ENCODE measurements at places on chromosomes 4 and X.

- DNase-seq: no peak
Measured at GRCh38 chr4:173504181-173504503, 25.9 kb downstream of the HAND2 start.

- DNase-seq: no peak
Measured at GRCh38 chr4:56296526-56296925, 90.8 kb downstream of the AASDH start.

- DNase-seq: peak; percentile 63
Measured at GRCh38 chr4:73258436-73258685, 237 bp downstream of the ANKRD17 start.

GRCh38 chrX:97847885-97848679, 964.4 kb downstream of the RPA4 start:
- no peak for DNase-seq

- DNase-seq: peak; percentile 67
Measured at GRCh38 chr4:106266201-106266600, 49.8 kb downstream of the TBCK start.

DNA sequence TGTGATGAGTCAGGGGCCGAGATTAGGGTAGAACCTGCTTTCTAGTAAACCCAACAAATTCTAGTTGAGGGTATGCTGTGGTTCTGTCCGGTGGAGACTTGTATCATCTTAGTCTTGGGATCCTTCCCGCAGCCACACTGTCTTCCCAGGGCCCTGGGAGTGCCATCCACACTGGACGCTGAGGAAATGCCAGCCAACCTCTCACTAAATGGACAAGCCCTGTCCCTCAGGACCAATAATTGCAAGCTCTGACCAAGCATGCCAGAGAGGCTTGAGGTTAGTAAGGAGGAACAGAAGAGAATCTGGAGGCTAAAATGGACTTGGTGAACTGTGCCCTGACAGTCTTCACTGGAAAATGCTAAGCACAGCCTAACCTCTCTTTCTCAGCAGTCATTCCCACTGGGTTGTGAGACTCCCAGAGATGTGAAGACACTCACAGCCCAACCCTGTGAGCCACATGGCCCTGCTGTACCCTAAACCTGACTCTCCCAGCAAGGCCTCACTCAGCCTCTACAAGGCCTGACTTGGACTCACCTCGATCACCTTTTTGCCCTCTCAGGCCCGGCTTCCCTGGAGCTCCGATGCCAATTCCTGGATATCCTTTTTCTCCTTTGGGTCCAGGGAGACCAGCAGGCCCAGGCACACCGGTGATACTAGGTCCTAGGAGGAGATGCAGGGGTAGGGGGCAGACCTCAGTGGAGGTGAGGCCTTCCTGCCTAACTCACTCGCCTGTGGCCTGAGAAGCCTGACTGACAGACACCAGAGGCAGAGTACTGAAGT, 77.6 kb downstream of the ATG4A start:
- no peak for DNase-seq

DNA sequence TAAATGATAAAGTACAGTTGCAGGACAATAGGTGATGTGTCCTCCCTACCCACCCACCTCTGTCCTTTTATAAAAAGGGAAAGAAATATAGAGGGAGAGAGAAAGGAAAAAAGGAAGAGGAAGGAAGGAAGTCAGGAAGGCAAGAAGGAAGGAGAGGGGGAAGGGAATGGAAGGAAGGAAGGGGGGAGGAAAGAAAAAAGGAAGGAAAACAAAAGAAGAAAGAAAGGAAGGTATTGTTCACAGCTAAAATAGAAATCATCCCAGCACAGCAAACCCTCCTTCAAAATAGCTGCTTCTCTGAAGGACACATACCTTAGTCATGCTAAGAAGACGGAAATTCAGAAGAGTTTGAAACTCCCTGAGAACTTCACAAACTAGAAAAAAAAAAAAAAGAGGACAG, 8.4 kb downstream of the NKX6-1 start:
- DNase-seq: no peak

- no peak for DNase-seq
Measured at GRCh38 chr4:11587797-11588196, 159.1 kb upstream of the HS3ST1 start.

DNA sequence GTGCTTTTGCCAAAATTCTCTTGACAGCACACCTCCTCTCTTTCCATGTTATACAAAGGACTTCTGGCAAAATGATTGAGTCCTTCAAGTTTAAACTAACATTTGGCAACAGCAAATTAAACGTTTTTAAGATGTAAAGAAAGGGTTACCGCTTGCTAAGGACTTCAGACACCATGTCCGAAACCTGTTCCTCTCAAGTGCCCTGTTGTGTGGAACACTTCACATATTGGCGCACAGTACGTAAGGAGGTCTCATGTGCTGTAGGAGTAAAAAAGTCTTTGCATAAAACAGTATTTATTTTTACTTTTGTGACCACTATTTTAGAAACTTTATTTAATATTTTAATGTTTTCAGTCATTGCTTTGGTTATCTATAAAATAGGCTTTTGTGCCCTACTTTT, 33.7 kb upstream of the HPRT1 start:
- no peak for DNase-seq

GRCh38 chr4:93030670-93031069, 726.9 kb downstream of the GRID2 start:
- peak; percentile 52 for DNase-seq

- DNase-seq: no peak
Measured at GRCh38 chr4:85889314-85889713, 414.4 kb downstream of the ARHGAP24 start.

GRCh38 chr4:163486321-163486720, 8.2 kb upstream of the TMA16 start:
- no peak for DNase-seq

DNA sequence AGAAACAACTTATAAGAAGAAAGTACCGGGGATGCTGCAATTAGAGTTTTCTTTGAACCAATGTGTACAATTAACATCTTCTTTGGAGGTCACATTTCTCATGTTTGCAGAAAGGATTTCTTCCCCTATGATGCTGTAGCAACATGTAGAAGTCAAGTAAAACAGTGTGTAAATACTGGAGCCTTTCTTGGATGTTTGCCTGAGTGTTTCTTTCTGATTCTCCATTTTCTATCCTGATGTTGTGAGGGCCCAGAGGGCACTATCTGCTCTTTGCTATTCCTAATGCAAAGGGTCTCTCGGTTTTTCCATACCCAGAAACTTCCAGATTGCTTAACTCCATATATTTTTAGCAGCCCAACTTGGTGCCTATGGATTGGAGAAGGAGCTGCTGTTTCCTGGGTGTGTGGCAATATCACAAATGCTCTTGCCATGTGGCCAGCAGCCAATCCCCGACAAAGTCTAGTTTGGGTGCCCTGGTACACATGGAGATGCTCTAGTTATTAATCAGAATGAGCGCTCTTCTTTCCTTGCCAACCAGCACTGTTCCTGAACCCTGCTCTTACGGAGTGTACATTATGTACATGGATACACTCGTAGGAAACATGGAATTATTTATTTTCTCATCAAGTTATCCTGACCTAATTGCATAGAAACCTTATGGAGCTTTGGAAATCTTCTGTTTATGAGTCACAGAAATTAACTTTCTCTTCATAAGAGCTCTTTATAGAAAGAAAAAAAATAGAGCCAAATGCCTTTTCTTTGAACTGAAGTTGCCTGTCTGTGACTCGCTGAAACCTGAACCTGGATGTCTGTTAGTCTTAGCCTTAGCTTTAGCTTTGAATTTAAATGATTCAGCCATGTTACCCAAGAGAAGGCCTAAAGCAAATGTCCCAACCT, 67.0 kb upstream of the GPC4 start:
- DNase-seq: no peak

GRCh38 chr4:160353548-160353947, 1250.7 kb downstream of the RAPGEF2 start:
- no peak for DNase-seq

- no peak for DNase-seq
Measured at GRCh38 chrX:117990438-117990837, 126.2 kb downstream of the KLHL13 start.

DNA sequence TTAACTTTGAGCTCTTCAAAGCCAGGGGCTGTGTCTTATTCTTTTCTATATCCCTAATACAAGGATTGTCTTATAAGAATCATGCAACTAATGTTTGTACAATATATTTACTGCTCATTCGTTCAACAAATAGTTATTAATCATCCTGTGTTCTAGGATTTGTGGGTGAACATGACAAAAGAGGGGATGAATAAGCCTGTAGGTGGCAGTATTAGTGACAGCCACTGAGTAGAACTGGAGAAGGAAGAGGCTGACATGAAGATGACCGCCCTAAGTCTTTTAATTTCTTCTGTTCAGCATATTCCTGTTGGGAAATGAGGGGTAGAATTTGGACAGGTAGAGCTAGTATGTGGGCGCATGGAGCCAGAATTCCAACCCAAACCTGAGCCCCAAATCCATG, 11.9 kb upstream of the LINC00632 start:
- DNase-seq: peak; percentile 17

DNA sequence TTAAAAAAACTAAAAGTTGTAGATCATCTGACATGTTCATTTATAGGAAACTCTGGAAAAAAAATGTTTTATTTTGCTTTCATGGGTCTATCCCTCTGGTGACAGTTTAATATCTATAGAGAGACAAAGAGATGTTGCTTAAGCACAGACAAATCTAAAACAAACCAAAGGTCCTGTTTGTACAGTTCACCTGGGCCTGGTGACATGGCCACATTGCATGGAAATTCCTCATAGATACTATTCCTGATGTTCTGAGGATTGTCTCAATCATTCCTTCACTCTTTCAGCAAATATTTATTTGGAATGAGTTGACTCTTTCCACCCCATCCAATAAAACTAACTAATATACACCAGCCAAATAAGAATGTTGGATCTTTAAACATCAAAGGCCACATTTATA, 259.1 kb upstream of the NOCT start:
- DNase-seq: no peak

GRCh38 chr4:168273838-168274237, 44.7 kb downstream of the DDX60 start:
- no peak for DNase-seq

DNA sequence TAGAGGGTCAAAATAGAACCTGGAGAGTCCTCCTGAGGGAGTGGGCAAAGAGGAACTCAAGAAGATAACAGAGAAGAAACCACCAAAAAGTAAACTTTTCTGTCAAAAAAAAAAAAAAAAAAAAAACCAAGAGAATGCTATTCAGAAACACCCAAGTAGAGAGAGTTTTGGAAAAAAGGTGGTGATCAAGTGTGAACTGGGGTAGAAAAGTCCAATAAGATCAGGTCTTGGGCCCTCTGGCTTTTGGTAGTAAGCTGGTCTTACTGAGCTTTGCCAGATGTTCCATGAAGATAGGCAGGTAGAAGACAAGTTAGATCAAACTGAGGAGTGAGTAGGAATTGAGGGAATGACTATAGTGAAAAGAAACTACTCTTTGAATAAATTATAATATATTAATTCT, 167.5 kb downstream of the COL25A1 start:
- no peak for DNase-seq

GRCh38 chr4:95550115-95550987, 1.6 kb upstream of the UNC5C start:
- no peak for DNase-seq

GRCh38 chrX:141314441-141314840, 72.1 kb upstream of the SPANXC start:
- no peak for DNase-seq

GRCh38 chr4:184413261-184414046, 60.9 kb downstream of the IRF2 start:
- no peak for DNase-seq
